ENCODE measurements at places on chromosomes 1 and 21.
A peak's percentile ranks its signal among the peaks of the same experiment; 100 is the strongest.

DNA sequence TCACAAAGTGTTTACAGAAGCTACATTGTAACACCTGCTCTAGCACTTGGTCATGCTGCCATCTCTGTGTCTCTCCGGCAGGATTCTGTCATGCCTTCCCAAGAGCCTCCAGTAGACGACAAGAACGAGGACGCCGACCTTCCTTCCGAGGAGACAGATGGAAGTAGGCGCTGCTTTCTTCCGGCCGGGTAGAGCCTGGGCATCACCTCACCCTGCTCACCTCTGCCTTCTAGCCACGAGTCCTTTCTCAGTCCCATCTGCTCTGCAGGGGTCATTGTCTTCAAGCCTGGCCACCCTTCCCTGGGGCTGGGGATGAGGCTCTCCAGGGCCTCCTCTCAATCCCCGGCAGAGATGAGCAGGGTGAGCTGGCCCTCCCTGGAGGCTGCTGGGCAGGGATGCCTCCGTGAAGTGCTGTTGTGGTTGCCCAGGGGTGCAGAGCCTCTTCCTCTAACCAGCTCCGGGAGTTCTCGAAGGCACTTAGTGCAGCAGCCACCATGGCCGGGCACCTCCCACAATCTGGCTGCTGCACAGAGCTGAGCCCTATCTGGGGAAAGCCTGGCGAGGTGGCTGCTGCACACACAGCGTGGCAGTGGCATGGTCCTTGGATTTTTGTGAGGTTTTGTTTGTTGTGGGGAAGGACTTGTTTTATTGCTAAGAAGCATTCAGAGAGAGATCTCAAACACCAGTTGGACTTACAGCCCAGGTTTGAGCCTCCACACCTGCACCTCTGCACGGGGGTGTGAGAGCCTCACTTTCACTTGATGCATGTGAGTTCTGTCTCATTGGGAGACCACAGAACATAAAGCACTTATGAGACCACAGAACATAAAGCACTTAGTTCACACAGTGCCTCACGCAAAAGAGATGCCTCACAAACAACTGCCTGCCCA is 48.4 kb downstream of the FAAP20 start:
- ATAC-seq: no peak

DNA sequence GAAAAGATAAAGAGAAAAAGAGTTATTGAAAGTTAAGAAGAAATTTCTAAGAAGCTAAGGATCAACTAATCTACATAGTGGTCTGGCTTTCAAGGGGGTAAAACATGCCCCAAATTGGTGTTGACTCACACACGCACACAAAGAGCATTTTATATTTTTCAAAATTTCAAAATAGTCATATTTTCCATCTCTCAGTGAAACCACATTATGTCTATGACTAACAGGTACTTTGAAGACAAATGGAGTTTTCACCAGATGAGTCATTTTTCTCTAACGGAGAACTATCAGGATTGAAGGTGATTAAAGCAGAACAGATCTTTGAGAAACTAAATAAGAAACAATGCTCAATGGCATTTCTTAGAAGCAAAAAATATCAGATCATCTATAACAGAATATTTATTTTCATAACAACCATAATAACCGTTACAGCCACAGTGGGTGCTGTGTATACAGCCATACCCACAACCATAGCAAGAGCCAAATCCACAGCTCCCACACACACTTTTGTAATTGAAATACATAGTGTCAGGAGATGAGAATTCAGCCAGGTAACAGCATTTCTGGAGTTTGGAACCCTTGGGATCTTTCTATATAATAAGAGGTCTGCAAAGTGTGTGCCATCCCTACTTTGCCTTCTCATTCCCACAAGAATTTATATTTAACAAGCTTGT is at the start of gene KRTAP21-3:
TSS of gene KRTAP21-3 (minus strand) at position 539 of the 671 bp plus-strand sequence. CDS start at position 521, 18 bp downstream.
- ATAC-seq: peak; percentile 36

GRCh38 chr1:201364808-201365105 is 12.7 kb downstream of the TNNT2 start:
- no peak for ATAC-seq

DNA sequence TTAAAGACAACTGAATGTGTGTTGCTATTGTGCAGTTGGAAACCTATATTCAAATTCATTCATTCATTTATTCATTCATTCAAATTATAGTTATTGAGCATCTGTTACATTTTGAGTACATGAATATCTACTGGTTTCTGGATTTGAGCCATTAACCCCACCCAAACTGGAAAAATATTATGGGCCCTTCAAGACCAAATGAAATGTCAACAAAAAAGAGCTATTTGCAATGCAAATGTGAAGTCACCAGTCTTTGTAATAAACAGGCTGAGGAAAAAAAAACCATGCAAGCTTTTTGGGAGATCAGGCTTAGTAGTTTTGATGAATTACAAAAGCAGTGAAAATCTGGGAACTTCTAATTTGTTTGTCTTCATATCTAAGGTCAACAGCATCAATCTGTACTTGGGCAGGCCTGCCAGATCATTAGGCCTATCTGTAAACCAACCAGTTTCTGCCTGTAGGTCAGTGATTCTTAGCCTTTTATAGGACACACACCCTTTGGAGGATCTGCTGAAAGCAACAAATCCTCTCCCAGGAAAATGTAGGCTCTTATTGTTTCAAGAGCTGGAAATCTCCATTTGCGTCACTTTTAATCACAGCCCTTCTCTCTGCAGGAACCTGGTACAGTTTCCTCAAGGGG is 134.7 kb downstream of the FAM78B start:
- ATAC-seq: no peak

GRCh38 chr1:81151206-81151605 is 649.5 kb upstream of the ADGRL2 start:
- no peak for ATAC-seq

DNA sequence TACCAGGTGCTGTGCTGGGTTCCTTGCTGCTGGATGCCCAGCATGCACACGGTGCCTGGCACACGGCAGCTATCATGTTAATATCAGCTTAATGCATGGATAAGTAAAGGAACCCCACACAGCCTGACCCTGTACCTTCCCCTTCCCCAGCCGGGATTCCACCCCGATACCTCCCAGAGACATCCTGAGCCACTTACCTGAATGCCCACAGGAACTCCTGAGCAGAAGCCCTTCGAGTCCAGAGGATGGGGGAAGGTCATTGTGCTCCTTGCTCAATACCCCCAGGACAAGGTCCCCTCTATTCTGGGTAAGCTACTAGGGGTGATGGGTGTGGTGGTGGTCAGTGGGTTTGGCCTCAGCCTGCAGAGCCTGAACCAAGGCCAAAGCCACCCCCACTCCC is 1.4 kb downstream of the FAM131C start:
- ATAC-seq: no peak

GRCh38 chr1:101043776-101044175 is 18.2 kb upstream of the DPH5 start:
- ATAC-seq: no peak

- ATAC-seq: no peak
Observed at GRCh38 chr21:34788879-34789278, 120.1 kb downstream of the CLIC6 start.

DNA sequence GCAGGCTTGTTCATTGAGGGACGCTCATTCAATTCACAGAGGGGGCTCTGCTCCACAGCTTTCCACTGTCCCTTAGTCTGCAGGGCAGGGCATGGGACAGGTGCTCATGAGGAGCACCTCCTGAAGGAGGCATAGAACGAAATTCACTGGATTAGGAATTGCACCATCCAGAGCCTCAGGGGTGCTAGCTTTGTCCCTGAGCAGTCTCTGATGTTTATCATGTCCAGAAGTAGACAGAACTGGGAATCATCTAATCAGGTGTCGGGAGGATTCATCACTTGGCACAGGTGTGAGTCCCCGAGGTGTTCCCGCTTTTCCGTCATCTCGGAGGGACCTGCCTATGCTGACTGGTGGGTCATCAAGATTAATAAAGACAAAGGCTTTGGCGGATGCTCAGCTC is 321.4 kb downstream of the AJAP1 start:
- ATAC-seq: no peak

DNA sequence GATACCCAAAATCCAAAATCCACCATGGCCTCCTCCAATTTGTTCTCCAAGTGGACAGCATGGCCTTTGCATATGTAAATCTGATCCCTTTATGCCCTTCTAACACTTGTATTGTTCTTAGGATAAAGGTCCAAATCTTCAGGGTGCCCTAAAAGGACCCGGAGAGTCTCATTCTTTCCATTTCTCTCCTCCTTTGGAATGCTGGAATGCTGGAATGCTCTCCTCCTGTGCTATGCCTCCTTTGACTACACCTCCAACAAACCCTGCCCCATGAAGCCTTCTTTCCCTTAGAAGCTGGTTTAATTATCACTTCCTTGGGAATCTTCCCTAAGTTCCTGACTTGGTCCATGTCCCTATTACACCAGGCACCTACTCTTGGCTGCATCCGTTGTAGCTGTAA is 484.8 kb upstream of the RUNX1 start:
- no peak for ATAC-seq

DNA sequence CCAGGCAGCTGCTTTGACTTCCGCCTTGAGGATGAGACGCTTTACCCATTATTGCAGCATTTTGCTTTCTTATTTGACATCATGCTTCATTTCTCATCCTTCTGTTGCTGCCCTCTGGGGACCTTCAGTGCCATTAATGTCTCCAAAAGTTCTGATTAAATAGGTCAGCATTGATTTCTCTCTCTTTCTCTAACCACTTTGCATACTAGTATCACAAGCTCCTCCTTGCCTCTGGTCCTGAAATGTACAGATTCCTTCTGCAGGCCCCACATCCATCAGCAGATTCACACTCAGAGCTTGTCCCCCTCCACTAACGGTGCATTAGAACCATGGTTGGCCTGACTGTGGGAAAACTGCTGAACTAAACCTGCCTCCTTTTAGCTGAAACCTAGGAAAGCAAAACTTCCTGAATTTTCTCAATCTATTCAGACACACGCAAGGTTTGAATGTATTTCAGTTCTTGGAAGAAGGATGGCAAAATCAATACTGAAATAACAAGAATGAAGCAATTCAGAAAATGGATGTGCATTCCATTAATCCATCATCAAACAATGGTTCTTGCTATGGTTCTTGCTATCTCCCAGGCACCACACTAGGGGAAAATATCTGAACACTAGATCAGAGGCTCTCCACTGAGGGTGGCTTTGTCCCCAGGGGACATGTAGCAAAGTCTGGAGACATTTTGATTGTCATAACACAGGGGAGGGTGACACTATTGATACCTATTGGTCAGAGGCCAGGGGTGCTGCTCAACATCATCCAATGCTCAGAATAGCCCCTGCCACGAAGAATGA is 154.5 kb downstream of the PCP4 start:
- peak; percentile 25 for ATAC-seq

DNA sequence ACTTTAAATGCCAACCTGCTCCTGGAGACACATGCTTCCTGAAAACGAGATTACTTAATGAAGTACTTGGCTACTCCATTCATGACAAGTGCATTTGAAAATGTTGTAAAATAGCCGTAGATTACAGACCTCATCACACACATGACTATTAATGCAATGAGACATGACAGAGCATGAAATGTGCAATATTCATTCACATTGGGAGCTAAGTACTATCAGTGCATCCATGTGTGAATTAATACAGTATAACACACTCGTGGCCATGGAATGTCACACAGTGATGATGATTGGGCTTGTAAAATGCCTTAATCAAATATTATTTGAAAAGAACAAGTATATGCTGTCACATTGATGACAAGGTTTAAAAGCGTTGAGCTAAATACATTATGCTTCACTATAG is 407.0 kb downstream of the AMY1C start:
- peak; percentile 89 for ATAC-seq

DNA sequence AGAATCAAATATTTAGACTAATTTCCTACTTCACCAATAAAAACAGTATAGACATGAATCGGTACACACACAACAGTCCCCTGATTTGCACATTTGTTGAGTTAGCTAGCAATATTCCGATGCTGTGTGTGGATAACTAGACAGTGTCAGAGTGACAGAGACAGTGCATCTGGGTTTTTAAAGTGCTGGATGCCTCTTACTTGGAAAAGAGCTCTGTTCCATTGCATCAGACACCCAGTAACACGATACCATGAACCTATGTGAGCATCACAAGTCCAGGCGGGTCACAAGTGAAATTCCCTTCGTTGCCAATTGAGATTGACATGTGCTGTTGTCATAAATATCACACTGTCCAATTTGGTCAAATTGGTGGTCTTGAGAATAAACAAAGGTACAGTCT is 82.0 kb upstream of the ESRRG start:
- ATAC-seq: peak; percentile 57

- ATAC-seq: no peak
Observed at GRCh38 chr1:54570161-54570560, 22.1 kb downstream of the ACOT11 start.

DNA sequence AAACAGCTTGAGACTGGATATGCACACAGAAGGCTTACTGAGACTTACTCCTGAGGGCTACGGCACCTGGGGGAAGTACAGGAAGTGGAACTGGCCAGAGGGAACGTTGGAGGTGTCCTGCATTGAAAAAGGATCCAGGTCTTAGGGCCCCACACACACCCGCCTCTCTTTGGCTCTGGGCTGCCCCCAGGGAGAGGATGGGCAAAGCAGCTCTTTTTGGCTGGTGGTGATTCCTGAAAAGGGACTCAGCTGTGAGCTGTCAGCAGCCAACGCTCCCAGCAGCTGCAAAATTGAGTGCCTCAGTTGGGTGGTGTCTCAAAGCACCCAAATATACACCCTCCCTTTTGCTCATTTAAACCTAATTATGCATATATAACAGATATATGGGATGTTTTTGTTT is 213.2 kb downstream of the TNR start:
- no peak for ATAC-seq

DNA sequence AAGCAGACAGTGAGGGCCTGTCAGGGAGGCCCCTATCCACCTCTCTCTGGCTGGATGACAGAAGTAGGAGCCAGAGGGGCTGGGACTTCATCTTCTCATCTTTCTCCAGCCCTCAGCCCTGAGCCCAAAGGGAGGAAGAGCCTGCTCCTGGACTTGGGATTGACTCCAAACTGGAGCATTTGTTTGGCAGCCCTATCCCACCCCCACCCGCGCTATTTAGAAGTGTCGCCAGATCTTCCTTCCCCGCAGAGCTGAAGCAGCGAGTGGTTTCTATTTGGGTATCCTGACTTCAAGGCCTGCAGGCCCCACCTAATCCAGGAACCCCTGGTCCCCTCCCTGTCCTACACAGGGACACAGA is 9.6 kb downstream of the NES start:
- no peak for ATAC-seq

DNA sequence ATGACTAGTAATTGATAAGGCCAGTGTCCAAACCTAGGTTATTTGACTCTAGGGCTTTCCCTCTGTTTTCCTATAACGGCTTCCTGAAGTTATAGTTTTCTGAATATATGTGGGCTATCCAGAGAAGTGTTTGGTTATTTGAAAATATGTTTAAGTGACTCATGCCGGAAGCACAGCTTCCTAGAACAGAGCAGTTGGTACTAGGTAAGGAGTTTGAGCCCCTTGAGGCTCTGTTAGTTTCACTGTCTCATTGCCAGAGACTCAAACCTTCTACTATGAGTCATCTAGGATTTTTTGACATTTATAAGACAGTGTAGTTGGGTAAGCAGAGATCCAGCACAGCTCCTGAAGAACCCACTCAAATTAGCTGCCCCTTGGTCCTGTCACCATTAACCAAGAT is 27.1 kb upstream of the LEPR start:
- no peak for ATAC-seq

- ATAC-seq: no peak
Observed at GRCh38 chr1:14189381-14189780, 409.1 kb upstream of the KAZN start.
